ENCODE measurements at places on chromosomes 4 and X.

DNA sequence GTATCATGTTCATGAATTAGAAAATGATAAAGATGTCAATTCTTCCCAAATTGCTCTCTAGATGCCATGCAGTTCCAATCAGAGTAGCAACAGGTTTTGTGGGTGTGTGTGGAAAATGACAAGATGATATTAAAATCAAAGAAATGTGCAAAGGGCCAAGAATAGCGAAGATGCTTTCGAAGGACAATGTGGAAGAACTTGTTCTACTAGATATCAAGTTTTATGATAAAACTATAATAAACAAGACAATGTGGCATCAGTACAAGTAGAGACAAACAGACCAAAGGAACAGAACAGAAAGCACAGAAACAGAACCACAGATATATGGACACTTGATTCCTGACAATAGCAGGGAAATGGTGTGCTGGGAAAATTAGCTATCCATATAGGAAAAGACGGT is 9.0 kb downstream of the TAB3 start:
- DNase-seq, result no peak

DNA sequence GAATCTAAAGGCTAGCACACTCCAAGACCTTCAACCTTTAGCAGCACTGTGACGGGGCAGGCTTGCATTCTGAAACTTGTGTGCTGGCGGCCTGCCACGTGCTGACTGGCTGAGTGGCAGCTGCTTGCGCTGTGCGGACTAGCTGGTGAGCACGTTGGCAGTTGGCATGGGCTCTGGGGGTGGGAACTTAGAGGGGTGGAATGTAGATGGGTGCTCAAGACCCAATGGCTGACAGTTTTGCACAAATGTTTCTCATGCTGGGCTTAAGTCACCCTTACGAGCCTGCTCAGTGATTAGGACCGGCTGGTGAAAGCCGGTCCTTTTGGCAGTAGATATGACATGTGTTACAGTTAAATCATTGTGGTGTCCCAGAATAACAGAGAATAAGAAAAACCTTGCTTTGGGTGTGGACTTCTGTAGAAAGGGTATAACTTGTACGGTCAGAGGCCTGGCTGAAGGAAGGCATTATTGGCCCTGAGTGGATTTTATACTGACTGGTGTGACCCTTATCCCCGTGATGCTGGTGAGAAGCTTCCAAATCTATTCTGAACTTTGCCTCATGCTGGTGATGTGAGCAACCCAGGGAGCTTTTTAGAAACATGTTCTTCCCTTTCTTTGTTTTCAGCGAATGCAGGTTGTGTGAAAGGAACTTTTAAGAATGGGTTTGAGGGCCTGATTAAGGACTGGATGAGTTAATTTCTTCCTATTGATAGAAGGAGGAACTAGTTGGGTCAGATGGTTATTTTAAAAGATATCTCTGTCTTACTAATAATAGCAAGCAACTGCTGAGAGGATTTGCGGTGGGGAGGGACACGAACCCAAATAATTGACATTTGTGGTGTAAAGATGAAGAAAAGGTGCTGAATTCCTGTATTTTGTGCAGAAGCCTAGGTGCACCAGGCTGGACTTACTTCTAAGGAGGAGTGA is 107.4 kb upstream of the SLC4A4 start:
- no peak for DNase-seq

DNA sequence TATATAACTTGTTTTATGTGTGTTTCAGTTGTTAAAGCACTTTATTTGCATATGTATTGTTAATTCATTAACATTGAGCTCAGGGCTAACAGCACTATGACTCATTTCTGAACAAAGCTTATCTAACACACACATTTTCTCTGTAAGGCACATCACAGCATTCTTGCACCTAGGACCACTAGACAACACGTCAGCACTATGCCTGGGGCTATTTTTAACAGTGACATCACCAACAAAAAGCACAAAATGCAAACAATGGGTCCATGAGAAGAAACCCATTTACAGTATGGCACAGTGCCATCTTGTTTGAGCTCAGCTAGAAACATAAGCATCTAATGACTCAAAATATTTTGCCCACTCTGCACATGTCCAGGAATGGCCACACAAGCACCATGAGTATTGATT is 124.4 kb downstream of the RELL1 start:
- no peak for DNase-seq

DNA sequence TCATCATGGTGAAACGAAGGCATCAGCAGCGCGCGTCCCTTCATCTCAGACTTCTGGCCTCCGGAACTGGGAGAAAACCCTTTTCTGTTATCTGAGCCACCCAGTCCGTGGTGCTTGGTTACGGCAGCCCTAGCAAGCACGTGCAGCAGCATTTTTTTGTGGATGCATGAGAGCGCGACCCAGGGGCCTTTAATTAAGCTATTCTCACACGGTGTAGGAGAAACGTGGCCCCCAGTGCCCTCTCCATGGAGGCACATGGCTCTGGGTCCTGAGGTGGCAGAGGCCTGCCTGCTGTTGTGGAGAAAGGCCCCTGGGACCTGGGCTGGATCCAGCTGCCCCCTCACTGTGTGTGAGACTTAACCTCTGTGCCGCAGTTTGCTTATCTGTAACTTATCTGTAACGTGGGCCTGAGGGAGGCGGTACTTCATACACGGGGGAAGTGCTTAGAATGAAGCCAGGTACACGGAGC is 9.5 kb downstream of the CLCN4 start:
- DNase-seq, result no peak

GRCh38 chrX:14872355-14872754 is 514 bp downstream of the FANCB start:
- no peak for DNase-seq

DNA sequence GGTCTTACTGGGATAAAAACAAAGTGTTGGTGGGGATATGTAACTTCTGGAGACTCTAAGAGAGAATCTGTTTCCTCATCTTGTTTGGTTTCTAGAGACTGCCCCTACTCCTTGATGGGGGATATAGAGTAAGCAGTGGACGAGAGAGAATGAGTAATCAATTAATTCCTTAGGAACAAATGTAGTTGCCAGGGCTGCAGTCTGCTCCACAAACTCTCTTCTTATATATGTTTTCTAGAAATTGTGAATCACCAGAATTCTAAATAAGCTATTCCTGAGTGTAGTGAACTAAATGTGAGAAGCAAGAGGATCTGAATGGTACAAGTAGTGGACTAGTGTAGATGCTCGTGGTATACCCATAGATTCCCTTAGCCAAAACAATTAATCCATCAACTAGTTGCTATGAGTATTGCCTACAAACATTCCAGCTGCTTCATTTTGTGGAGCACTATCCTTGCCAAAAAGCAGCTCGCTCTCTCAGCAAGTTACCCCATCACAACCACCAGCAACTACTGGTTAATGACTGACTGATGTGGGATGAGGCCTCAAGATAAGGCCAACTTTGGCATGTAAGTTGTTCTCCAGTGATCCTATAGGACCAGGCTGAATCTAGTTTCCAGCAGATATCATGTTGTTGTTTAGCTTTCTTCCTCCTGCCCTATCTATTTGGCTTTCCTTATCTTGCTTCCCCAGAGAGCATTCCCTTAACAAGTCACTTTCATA is 273.0 kb downstream of the SLC7A11 start:
- DNase-seq, result no peak

GRCh38 chr4:41509451-41509866 is 28.5 kb upstream of the LIMCH1 start:
- DNase-seq, result no peak

- DNase-seq, result no peak
Observed at GRCh38 chr4:4490816-4491215, 51.0 kb downstream of the STX18 start.

DNA sequence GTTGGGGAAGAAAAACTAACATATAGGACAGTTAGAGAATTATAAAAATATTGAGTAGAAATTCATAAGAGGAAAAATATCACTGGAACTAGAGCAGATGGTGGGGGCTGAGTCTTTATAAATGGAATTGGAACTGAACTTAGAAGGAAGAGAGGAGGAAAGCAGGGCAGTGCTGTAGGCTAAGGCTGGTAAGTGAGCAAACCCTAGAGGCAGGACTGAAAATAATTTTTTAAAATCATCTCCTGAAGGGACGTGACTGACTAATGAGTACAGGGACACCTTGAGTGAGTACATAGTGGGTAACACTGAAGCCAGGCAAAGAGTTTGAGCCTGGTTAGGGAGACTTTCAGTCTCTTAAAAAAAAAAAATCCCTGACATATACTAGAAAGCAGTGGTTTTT is 63.3 kb downstream of the GALNT7 start:
- no peak for DNase-seq

GRCh38 chr4:77014256-77014655 is 61.5 kb downstream of the CCNI start:
- DNase-seq, result no peak

DNA sequence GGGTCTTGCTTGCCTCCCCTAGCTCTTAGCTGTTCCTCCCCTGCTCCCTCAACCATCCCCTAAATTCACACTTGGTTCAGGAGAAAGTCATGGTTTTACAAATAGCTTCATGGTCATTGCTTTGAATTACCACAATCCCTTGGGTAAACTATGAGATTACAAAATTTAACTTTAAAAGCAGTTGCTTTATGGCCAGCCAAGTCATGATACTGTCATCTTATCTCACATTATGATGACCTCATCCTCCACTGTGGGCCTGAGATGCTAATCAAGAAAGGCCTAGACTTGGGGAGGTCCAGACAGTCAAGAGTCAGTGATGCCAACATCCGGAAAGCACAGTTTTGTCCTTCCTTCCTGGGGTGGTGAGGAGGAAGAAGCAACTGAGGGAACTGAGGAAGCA is 10.5 kb upstream of the FGF16 start:
- no peak for DNase-seq

GRCh38 chr4:17567271-17567670 is 9.7 kb upstream of the LAP3 start:
- no peak for DNase-seq

GRCh38 chrX:46693149-46693548 is 65.8 kb downstream of the SLC9A7 start:
- DNase-seq, result no peak

DNA sequence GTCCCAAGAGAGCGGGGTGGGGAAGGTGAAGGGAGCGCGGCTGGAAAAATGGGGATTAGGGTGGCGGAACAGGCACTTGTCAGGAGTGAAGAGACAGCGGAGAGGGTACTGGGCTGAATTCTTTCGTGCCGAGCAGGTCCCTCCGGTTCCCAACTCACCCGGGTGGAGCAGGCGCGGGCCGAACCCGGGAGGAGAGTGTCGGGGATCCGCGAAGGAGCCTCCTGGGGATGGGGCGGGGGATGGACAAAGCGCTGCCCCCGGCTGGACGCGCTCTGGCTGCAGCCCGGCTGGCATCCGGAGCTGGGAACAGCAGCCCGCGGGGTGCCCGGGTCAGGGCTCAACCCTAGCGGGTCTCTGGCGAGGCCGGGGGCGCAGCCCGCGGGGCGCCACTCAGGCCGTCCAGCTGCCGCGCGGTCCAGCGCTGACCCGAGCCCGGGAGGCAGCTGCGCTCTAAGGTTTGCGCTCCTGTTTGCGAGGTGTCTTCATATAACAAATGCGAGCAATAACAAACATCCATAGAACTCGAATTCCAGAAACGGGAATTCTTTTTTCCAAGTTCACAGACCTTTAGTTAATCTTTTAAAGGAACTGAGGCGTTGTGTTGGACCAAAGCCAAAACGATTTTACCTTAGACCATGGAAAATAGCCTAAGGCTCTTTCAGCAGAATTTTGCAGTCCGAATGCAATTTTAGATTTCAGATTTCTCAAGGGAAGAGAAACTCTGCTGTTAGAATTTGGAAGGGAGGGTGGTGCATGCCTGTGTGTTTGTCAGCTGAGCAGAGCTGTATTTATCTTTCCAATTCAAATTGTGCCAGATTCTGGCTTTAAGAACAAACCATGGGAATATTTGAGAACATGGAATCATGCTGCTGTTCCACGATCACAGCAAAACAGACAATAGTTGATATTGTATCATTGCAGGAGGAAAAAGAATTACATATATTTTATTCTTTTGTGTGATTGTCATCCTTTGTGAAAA is 744 bp downstream of the NPY5R start:
- DNase-seq, result no peak

GRCh38 chrX:119942173-119942819 is 1.3 kb downstream of the NKAP start:
- DNase-seq, result no peak

DNA sequence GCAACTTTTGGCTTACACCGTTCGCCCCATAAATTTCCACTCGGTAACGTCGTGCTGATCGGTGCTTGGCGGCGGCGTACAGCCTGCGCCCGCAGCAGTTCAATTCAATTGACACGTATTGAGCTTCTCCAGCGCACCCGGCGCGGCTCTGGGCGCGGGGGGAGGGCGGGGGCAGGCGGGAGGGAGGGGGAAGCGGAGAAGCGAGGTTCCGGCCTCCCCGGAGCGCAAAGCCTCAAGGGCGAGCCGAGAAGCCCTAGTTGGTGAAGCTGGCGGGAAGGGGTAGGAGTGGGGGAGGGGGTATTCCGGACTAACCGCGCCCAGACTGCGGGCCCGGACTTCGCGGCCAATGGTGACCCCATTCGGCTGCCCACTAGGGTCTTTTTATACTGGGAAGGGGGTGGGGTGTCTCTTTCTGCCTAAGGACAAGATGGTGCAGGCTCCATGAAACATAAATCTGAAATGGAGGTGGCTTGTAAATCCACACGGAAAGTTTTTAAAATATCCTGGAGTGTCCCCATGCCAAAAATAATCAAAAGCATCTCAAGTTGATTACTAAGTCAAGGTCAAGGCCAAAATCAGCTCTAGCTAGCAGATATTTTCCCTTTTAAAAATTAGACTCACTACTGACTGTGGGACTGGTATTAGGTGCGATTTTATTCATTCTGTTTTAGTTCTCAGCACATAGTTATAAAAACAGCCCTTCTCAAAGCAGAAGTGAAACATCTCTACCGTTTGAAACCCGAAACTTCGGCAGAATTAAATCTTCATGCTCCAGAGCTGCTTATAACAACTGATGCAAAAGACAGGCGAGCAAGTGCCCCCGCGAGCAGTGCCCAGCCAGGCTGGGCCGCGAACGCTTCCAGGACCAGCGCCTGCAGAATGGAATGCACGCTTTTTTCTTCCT is 1.5 kb upstream of the BCOR start:
- DNase-seq, result no peak

GRCh38 chr4:114694770-114695169 is 96.2 kb downstream of the UGT8 start:
- no peak for DNase-seq

DNA sequence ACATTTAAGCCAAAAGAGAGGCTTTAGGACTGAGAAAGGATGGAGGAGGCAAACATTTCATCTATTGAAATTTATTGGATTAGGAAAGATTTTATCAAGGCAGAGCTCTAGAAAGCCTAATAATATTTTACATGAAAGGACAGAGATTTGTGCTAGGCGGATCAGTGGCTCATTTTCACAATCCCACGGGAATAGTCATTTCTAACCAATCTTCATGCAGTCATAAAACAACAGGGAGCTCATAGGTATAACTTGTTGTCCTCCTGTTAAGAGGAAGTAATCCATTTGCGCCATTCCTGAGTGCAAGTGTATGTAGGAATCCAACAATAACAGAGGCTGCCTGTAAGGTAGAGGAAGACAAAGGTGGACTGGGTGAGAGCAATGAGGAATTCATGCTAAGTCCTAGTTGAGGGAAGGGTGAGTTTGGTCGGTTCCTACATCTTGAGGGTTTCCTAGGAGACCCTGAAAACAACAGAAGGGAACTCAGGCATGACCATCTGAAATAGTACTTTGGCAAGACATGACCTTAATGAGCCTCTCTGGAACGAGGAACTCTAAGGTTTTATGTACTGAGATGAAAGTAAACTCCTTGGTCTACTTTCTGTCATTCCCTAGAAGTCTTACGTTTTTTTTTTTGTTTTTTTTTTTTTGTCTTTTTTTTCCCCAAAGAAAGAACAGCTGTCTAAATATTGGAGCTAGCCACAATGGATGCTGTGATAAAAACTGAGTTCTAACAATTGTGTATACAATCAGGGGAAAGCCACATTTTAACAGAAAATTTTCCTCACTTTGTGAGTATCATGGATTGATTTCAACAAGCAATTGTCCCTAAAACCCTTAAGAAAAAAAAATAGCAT is 89.7 kb downstream of the GEMIN8 start:
- DNase-seq, result no peak

Data from stimulated activated CD4-positive, alpha-beta T cell treated with anti-CD3 and anti-CD28 coated beads, TNF-alpha, amount 100 ng/mL, for 1 hour (primary cell).